NCI-H460 (cell line): ENCODE measurements at places on chromosomes 7 and 10. TPM values are rescaled to one million over a fixed set of nuclear protein-coding genes. Genes with fewer than 3 reads are reported as not detected.
A peak's percentile ranks its signal among the peaks of the same experiment; 100 is the strongest.

GRCh38 chr7:121755286-121755685 is 117.7 kb upstream of the PTPRZ1 start:
- DNase-seq: no peak

DNA sequence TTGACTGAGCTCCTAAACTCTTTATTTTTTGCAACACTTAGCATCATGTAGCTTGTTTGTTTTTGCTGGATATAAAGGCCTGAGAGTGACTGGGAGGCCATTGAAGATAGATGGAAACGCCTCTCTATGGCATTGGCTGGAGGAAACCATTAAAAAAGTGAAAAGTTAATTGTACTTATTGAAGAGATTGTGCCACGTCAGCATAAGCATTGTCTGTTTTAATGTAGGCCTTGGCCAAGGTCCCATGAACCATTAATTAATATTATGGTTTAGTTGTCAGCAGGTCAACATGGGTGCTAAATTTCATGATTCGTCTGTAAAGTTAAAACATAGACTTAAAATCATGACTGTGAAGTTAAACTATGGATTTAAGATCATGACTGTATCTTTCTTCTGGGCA is 178.6 kb downstream of the GATA3 start:
- DNase-seq: no peak

- no peak for DNase-seq
These were observed 43.6 kb downstream of the FBXL13 start for GRCh38 chr7:103031024-103031423.

DNA sequence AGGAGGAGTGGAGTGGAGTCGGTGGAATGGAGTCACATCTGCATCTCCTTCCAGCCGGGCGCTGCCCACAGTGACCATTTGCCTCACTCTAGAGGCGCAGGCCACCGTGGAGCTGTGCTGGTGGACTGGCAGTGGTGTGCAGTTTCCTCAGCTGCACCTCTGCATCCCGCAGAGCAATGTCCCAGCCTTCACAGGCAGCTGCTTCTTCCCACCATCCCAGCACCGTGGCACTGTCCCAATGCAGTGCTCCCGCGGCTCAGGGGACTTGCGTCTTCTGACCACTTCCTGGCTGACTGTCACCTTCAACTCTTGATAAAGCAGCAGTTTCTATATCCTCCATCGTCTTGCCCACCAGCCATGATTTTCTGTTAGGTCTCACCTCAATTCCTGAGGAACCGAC is 90.3 kb upstream of the SFMBT2 start:
- no peak for DNase-seq

- peak; percentile 52 for DNase-seq
These were observed at the start of gene PODXL for GRCh38 chr7:131556053-131556908. PODXL (minus strand) TSS chr7:131556628; CDS start chr7:131556359, 269 bp downstream.

The HOXA2 gene
- total RNA-seq: 1.8 and 3.0 TPM in 2 replicates

The PVRIG gene
- not detected in 2 replicates for total RNA-seq

The MCM10 gene
- 9.8 and 10.1 TPM in 2 replicates for total RNA-seq
